CD14-positive monocyte (primary cell): ENCODE measurements at places on chromosomes 16 and 17. TPM values are rescaled to one million over a fixed set of nuclear protein-coding genes. Genes with fewer than 3 reads are reported as not detected.

- peaks cover 92% of the 10 kb centered on the region for H3K36me3 ChIP-seq
- H3K4me3 ChIP-seq, result no peak overlapping the region
- H3K27ac ChIP-seq, result no peak overlapping the region
- H3K27me3 ChIP-seq, result no peaks in the 10 kb centered on the region
- DNase-seq, result no peak
- no peaks in the 10 kb centered on the region for H3K4me1 ChIP-seq
Measured at GRCh38 chr17:17883801-17884200, 47.0 kb upstream of the SREBF1 start.

DNA sequence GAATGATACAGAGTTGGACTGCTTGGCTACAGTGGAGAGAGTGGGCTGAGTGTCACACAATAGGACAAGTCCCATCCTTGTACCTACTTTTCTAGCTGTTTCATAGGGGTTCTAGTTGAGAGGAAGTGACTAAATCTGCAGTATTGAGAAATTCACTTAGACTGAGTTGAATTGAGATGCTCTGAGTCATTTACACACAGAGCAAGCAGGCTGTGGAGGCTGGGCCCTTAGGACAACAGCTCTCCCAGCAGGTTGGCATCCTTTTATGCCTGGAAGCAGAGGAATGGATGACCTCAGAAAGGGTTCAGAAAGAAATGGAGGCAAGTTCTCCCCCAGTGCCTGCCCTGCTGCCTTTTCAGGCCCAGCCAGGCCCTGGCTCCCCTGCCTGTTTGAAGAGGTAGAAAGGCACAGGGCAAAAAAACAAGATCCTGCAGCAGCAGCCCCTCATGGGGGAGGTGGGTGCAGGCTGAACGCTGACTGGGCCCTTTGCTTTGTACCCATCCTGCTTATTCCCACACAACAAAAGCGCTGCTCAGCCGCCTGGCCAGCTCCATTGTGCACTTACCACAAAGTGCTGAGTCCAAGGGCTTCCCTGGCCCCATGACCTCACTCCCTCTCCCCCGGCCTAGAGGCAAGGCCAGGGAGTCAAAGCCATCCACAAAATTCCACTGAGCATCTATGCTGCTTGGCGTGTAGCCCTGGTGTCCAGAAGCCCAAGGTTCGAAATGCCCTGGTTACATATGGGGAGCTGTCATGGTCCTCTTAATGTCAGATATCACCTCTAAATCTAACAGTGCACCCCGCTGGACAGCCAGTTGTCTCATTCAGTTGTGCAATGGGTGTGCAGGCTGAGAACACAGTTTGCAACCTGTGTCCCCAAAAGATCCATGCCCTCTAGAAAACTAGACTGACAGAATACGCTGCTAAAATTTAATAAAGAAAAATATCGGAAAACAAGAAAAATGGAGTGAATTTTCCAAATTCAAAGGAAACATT, 5.4 kb upstream of the CRYBA1 start:
- no peaks in the 10 kb centered on the region for H3K36me3 ChIP-seq
- no peak overlapping the region for H3K4me3 ChIP-seq
- DNase-seq, result peak; percentile 96
- H3K27me3 ChIP-seq, result no peaks in the 10 kb centered on the region
- H3K4me1 ChIP-seq, result peaks cover 51% of the 10 kb centered on the region

- H3K36me3 ChIP-seq, result no peaks in the 10 kb centered on the region
- no peak overlapping the region for H3K4me3 ChIP-seq
- no peak for DNase-seq
- no peak overlapping the region for H3K27ac ChIP-seq
- H3K4me1 ChIP-seq, result no peaks in the 10 kb centered on the region
Measured at GRCh38 chr17:21705021-21705601, 12.8 kb downstream of the KCNJ18 start.

- no peak for DNase-seq
- H3K27me3 ChIP-seq, result peaks cover 22% of the 10 kb centered on the region
- no peaks in the 10 kb centered on the region for H3K36me3 ChIP-seq
- H3K4me1 ChIP-seq, result no peaks in the 10 kb centered on the region
- H3K27ac ChIP-seq, result no peak overlapping the region
- H3K4me3 ChIP-seq, result no peak overlapping the region
Measured at GRCh38 chr16:65716737-65717700, 595.2 kb upstream of the CDH11 start.

- H3K4me3 ChIP-seq, result no peak overlapping the region
- H3K36me3 ChIP-seq, result peaks cover 63% of the 10 kb centered on the region
- no peaks in the 10 kb centered on the region for H3K4me1 ChIP-seq
- H3K27ac ChIP-seq, result no peak overlapping the region
- no peak for DNase-seq
Measured at GRCh38 chr17:59601130-59601529, 18.6 kb upstream of the CLTC start.

SPAG5 gene
- polyA plus RNA-seq, result not detected

DNA sequence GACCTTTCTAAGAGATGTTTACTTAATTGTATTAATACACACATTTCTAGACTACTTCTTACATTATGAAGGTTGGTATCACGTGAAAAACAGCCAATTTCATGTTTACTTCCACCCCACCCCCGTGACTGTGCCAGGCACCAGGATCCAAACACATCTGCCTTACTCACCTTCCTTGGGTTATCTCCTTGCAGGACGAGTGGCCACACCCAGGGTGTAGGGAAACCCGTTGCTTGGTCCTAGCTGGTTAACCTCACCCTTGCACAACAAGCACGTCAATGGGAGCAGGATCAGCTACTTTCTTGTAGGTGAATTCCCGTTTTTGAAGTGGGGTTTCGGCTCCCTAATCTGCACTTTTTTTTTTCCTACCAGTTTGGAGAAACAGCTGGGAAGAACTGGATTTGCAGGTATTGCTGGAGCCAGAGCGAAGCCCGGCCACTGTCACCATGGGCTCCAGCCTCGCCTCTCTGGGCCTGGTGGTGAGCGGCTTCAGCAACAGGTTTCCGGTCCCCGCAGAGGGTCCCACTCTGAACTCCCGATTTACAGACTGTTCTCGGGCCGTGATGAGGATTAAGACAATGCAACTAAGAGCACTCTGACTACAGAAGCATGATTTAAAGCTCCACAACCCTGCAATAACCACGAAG, 2.1 kb upstream of the UBB start:
- peaks cover 25% of the 10 kb centered on the region for H3K4me1 ChIP-seq
- no peaks in the 10 kb centered on the region for H3K27me3 ChIP-seq
- DNase-seq, result no peak
- H3K27ac ChIP-seq, result no peak overlapping the region
- no peak overlapping the region for H3K4me3 ChIP-seq

DNA sequence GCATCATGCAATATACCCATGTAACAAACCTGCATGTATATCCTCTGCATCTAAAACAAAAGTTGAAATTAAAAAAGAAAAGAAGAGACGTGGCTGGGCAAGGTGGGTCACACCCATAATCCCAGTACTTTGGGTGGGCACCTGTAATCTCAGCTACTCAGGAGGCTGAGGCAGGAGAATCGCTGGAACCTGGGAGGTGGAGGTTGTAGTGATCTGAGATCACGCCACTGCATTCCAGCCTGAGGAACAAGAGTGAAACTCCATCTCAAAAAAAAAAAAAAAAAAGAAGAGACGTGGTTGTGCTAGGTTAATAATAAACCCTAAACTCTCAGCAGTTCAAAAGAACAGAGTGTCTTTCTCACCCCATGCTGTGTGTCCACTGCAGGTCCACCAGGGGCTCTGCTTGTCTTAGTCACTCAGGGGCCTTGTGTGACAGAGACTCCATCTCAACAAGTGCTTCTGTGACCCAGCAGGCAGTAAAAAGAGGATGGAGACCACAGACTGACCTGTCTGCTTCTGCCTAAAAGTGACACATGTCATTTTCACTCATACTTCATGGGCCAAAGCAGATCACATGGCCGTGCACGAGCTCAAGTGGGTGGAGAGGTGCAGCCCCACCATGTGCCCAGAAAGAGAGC, 22.3 kb upstream of the N4BP1 start:
- H3K4me3 ChIP-seq, result no peak overlapping the region
- H3K4me1 ChIP-seq, result peaks cover 11% of the 10 kb centered on the region
- H3K36me3 ChIP-seq, result no peaks in the 10 kb centered on the region
- H3K27me3 ChIP-seq, result no peaks in the 10 kb centered on the region

DNA sequence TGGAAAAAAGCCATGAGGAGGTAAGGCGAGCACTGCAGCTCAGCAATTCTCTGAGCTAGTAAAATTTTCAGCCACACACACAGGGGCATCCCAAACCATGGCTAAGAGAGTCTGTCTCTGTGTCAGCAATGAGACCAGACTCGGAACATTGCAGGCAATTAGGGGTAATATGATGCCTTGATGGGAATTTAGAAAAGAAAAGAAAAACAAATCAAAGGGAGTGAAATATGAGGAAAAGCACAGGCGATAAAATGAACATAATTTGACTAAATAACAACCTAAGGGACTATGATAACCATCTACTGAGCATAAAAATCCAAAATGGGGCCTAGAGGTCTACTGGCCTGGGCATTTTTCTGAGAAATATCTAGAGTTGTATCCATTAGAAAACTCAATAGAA, 546.0 kb upstream of the PSMD7 start:
- H3K4me1 ChIP-seq, result no peaks in the 10 kb centered on the region
- no peak overlapping the region for H3K27ac ChIP-seq
- no peaks in the 10 kb centered on the region for H3K36me3 ChIP-seq
- H3K4me3 ChIP-seq, result no peak overlapping the region
- H3K27me3 ChIP-seq, result no peaks in the 10 kb centered on the region

DNA sequence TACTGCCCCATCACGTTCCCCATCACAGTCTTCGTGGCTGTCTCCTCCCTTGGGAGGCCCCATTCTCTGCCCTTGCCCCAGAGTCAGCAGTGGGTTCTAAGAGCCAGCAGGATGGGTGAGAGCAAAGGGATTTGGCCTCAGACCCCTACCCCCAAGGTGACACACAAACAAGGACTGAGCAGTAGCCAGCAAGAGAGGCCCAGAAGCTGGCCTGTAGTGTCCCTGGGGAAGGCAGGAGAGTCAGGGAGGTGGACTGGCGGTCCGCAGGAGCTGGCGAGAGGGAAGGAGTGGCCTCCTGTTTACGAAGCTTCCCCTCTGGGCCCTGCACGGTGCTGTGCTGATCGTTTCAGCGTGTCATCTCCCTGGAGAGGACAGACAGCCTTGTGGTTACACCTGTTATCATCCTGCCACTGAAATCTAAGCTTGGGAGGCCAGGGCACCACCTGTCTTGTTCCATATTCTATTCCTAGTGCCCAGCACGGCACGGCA, 8.4 kb downstream of the WDR81 start:
- DNase-seq, result no peak
- H3K27me3 ChIP-seq, result no peaks in the 10 kb centered on the region

KRTAP4-6 gene
- polyA plus RNA-seq, result not detected

DNA sequence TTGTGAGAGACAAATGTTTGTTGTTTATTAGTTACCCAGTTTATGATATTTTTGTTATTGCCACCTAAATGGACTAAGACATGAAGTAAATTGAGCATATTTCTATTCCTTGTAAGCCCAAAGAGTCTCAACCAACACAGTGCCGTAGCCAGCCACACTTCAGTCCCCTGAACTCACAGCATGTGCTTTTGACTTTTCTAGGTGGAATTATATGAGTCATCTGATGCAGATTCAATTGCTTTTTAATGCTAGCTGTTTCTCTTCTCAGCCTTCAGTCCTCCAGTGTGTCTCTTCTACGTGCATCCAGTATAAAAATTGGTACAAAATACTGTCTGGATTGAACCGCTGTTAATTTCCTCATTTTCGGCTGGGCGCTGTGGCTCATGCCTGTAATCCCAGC, 39.0 kb downstream of the IQCK start:
- no peaks in the 10 kb centered on the region for H3K36me3 ChIP-seq
- DNase-seq, result no peak
- H3K27me3 ChIP-seq, result no peaks in the 10 kb centered on the region
- H3K4me3 ChIP-seq, result no peak overlapping the region

DNA sequence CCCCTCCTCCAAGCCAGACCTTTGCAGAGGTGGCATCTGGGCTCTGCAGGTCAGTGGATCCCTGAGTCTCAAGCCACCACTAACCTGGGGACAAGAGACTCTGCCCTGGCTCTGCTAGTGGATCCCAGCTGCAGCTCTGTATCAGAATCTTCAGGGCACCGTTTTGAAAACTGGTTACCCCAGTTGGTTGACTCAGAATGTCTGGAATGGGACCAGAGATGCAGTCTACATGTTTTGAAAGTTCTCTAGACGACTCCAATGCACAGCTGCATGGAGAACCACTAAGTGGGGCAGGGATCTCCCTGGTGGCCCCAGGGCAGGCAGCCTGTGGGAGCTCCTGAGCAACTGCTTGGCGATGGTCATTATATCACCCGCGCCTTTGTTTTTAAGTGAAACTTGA, 34.1 kb upstream of the ADORA2B start:
- peaks cover 13% of the 10 kb centered on the region for H3K4me1 ChIP-seq
- no peaks in the 10 kb centered on the region for H3K27me3 ChIP-seq
- no peaks in the 10 kb centered on the region for H3K36me3 ChIP-seq
- no peak overlapping the region for H3K27ac ChIP-seq
- DNase-seq, result no peak

GRCh38 chr17:207775-208174, 26.3 kb upstream of the DOC2B start:
- H3K4me1 ChIP-seq, result no peaks in the 10 kb centered on the region
- no peaks in the 10 kb centered on the region for H3K36me3 ChIP-seq
- DNase-seq, result no peak
- no peak overlapping the region for H3K27ac ChIP-seq
- H3K27me3 ChIP-seq, result no peaks in the 10 kb centered on the region

CNTNAP4 gene
- polyA plus RNA-seq, result not detected

GRCh38 chr16:51152691-51153576, 1.9 kb upstream of the SALL1 start:
- no peak overlapping the region for H3K4me3 ChIP-seq
- H3K27me3 ChIP-seq, result peaks cover 65% of the 10 kb centered on the region
- no peaks in the 10 kb centered on the region for H3K4me1 ChIP-seq
- DNase-seq, result no peak
- no peak overlapping the region for H3K27ac ChIP-seq

GRCh38 chr16:73142053-73142854, 94.3 kb upstream of the ZFHX3 start:
- H3K27ac ChIP-seq, result no peak overlapping the region
- no peaks in the 10 kb centered on the region for H3K27me3 ChIP-seq
- peak; percentile 39 for DNase-seq
- no peaks in the 10 kb centered on the region for H3K36me3 ChIP-seq

DNA sequence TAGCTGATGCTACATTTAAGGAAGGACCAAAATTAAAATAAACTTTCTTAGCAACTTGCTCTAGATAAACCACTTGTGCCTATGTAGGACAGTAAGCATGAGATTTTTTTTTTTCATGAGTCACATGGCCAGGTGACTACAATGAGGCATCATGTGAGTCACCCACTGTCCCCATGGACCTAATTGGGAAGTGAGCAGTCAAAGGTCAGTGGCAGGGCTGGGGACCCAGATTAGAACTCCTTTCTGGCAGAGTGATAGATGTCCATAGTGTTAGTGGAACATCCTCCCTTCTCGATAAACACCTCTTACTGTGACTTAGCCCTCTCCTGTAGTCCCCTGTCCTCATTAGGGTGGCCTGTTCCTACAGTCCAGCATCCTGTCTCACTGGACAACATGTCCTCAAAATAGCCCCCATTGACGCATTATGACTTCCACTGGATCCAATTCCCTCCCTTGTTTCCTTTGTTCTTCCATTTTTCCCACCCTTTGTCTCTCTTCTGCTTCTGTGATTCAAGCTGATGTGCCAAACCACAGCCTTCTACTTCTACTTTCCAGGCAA, 12.4 kb downstream of the ITGB3 start:
- no peak overlapping the region for H3K27ac ChIP-seq
- no peaks in the 10 kb centered on the region for H3K27me3 ChIP-seq
- no peaks in the 10 kb centered on the region for H3K4me1 ChIP-seq
- H3K4me3 ChIP-seq, result no peak overlapping the region
- no peaks in the 10 kb centered on the region for H3K36me3 ChIP-seq

CETP gene
- polyA plus RNA-seq, result 1.3 TPM
